ENCODE measurements at places on chromosomes 5 and 9. TPM values are rescaled to one million over a fixed set of nuclear protein-coding genes. Genes with fewer than 3 reads are reported as not detected.

DNA sequence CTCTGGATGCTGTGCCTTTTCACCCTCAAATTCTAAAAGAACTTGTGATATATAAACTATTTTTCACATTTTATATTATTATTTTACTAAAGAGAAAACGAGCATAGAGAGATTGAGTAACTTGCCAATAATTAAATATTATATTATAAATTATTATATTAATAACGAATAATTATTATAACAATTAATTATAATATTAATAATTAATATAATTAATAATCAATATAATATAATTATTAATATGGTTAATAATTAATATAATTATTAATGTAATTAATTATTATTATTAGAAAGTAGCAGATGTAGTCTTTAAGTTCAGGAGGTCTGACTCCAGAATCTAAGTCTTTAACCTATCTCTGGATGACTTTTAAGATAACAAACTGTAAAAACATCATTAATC lies 20.1 kb downstream of the OR2Y1 start:
- peaks cover 2% of the 10 kb centered on the region for H3K27me3 ChIP-seq
- H3K4me3 ChIP-seq = no peak overlapping the region
- DNase-seq = no peak

GRCh38 chr5:89777758-89778157 lies 631.8 kb downstream of the CETN3 start:
- H3K36me3 ChIP-seq = no peaks in the 10 kb centered on the region
- H3K27me3 ChIP-seq = no peaks in the 10 kb centered on the region
- no peak overlapping the region for H3K4me3 ChIP-seq
- no peak for DNase-seq
- no peak overlapping the region for H3K27ac ChIP-seq

Gene SH2D3C
- 0.29 TPM for total RNA-seq

DNA sequence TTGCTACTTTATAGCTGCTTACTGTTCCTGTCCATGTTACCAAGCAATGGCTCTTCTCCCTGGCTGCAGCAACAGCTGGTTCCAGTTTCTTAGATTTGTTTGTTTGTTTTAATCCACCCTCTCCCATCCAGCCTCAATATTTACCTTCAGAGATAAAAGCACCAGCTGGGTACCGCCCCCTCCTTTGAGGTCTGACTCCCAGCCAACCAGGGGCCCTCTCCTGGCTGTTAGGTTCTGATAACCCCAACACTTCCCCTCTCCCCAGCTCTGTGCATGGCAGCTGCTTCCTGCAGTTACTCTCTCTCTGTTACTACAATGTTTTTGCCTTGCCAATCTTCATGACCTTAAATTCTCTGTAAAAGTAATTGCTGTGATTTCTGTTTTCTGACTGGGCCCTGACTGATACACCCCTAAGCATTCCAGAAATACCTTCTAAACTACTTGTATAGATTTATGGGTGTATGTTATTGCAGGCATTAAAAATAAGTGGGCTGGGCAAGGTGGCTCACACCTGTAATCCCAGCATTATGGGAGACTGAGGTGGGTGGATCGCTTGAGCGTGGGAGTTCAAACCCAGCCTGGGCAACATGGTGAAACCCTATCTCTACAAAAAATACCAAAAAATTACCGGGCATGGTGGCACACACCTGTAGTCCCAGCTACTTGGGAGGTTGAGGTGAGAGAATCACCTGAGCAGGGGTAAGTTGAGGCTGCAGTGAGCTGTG lies 2.6 kb upstream of the GCNT1 start:
- no peak overlapping the region for H3K27ac ChIP-seq
- H3K36me3 ChIP-seq = peaks cover 8% of the 10 kb centered on the region
- no peaks in the 10 kb centered on the region for H3K27me3 ChIP-seq
- DNase-seq = peak; percentile 69
- peaks cover 38% of the 10 kb centered on the region for H3K4me1 ChIP-seq

DNA sequence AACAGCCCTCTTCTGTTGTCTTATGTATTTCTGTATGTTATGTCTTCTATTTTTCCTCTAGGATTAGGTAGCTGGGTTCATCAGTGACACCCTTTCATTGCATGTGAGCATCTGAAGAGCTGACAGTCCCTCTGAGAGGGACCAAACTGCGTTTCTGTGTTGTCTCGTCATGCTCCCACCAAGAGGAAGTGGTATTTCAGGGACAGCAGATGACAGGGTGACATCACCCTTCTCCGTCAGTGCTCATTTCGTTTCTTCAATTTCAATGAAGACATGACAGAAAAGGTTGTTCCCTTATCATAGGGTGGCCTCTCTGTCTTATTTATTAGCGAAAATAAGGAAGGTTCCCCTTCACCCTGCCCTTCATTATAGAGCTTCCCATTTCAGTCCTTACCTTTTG lies 225.9 kb upstream of the NR4A3 start:
- H3K27me3 ChIP-seq = no peaks in the 10 kb centered on the region
- DNase-seq = peak; percentile 6
- no peak overlapping the region for H3K27ac ChIP-seq
- no peak overlapping the region for H3K4me3 ChIP-seq
- H3K36me3 ChIP-seq = no peaks in the 10 kb centered on the region
- no peaks in the 10 kb centered on the region for H3K4me1 ChIP-seq

DNA sequence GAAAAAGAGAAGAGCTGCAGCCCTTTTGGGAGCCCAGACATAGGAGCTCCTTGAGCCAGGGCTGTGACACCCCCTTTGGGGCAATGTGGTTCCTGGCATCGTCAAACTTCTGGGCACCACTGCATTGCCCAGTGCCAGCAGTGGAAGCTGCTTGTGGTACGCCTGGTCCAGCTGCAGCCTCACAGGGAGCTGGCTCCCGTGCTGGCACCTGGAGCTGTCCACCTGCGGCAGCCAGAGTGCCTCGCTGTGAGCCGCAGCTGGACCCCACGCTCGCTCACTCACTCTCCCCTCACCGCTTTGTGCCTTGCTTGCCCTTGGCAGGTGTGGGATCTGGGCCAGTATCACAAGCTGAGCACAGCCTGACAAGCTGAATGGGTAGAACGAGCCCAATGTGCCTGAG lies 1150.8 kb upstream of the CDH6 start:
- no peak overlapping the region for H3K4me3 ChIP-seq
- H3K36me3 ChIP-seq = no peaks in the 10 kb centered on the region
- no peaks in the 10 kb centered on the region for H3K4me1 ChIP-seq
- no peaks in the 10 kb centered on the region for H3K27me3 ChIP-seq
- no peak overlapping the region for H3K27ac ChIP-seq
- DNase-seq = no peak

Gene ADAMTS2
- 203 TPM for total RNA-seq

DNA sequence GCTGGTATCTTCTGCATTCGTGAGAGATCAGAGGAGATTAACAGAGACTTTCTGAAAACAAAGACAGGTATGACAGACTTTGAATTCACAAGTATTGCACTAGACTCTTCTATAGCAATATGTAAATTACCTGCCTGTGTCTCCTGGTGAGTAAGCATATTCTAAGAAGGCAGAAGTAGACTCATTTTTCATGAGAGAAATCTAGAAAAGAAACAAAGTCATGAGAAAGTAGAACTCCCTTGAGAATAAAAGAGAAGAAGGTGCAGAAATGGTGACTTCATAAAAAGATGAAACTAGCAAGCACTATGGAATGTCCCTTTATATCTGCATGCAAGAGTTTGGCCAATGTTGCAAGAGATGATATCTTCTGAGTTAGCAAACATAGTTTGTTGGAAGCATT lies 419.8 kb downstream of the DMRT2 start:
- H3K27ac ChIP-seq = no peak overlapping the region
- H3K27me3 ChIP-seq = no peaks in the 10 kb centered on the region
- H3K36me3 ChIP-seq = no peaks in the 10 kb centered on the region
- no peak for DNase-seq
- no peaks in the 10 kb centered on the region for H3K4me1 ChIP-seq

DNA sequence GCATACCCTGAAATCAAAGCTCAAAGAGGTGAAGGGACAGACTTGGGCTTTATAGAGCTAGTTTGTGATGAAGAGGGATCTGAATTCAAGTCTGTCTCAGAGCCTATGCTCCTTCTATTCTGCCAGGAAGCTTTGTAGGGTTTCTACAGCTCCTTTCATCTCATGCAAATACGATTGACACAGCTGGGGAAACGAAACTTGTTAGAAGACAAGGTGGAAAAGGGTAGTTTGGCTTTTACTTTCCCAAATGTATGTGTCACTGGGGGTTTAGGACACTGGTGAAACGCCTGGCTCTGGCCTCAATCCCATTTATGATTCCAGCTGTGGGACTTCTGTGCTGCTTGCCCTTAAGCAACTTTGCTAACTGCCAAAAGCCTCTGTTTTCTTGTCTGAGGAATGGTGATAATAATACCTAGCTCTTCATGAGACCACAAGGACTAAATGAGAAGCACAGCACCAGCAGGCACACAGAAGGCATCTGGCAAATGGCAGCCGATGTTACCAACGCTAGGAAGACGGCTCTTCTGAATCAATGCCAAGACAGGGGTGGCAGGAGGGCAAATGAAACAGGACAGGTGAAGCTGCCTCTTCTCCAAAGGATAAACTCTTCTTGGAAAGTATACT lies 70.3 kb upstream of the EQTN start:
- no peaks in the 10 kb centered on the region for H3K36me3 ChIP-seq
- H3K27me3 ChIP-seq = no peaks in the 10 kb centered on the region
- no peak overlapping the region for H3K27ac ChIP-seq
- H3K4me3 ChIP-seq = no peak overlapping the region
- DNase-seq = no peak
- H3K4me1 ChIP-seq = no peaks in the 10 kb centered on the region

Gene CER1
- total RNA-seq = not detected

- no peaks in the 10 kb centered on the region for H3K36me3 ChIP-seq
- H3K27ac ChIP-seq = peak overlapping the region; percentile 3
- no peaks in the 10 kb centered on the region for H3K27me3 ChIP-seq
- H3K4me1 ChIP-seq = peaks cover 65% of the 10 kb centered on the region
Observed at GRCh38 chr9:129318121-129319075, 140.3 kb upstream of the IER5L start.

Gene OR1Q1
- not detected for total RNA-seq

Gene RANBP17
- 4.0 TPM for total RNA-seq

Gene FAM200C
- 5.6 TPM for total RNA-seq
